ENCODE measurements at places on chromosomes 1 and 21.

DNA sequence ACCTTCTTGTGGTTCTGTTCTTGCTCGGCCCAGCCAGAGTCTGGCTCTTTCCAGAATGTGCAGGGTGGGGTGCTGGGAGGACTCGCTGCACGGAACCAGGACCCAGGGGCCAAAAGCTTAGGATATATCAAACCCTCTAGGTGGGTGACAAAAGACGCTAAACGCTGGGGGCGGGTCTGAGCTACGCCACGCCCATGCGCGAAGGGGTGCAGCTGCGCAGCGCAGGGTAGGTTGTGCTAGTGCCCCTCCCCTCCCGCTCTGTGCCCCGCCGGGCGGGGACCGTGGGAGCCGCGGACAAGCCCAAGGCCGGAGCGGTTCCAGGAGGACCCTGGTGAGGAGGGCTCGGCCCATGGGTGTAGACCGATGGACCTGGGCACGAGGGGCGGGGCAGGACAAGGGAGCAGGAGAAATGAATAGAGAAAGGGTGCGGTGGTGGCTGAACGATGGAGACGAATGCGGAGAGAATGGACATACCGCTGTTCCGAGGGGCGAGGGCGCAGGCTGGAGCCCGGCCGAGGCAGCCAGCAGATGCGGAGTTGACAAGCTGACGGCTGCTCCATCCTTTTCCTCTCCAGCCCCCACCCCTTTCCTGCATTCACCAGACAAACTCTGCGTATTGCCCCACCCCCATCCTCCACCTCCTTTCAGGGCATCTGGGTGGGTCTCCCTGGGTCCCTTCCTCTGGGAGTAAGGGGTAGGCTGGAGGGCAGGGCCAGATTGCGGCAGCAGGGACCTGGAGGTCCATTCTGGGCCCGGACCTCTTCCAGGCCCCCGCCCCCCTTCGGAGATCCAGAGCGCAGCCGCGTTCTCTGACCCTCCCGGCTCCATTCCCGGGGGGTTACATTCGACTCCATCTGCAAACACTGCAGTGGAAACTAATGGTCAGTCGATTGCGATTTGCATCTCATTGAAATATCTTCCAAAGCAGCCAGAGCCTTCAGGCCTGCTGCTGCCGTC lies at the start of gene RUSC1:
RUSC1 (plus strand) TSS at position 234 of the 957 bp plus-strand sequence. CDS start 880 bp downstream, outside the sequence.
- peak; percentile 83 for DNase-seq

DNA sequence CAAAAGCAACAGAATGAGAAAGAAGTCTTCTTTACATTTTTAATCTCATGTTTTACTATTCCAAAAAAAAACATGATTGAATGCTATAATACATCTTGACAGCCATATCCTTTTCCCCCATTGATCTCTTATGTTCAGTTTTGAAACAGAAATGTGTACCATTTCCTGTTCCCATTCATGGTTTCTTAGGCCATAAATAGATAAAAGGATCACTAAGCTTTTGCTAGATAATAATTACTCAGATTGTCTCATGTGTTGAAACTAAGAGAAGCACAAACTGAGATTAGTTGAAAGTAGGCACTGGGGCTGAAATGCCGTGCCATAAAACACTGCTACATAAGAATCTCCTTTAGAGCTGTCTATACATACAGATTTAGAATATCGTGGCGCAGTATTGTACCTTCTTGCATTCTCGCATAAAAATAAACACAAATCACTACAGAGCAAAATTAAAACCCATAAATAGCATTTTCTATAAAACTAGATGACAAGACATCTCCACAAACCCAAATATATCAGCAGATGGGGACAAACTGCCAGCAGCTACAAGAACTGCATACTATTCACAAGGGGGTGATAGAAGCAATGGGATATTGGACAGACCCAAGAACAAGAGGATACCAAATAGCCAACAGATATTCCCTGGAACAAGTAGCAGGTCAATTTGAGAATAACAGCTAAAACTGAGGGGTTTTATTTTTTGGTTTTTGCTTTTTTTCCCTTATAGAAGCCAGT lies 405.3 kb upstream of the PRMT6 start:
- DNase-seq, result no peak

DNA sequence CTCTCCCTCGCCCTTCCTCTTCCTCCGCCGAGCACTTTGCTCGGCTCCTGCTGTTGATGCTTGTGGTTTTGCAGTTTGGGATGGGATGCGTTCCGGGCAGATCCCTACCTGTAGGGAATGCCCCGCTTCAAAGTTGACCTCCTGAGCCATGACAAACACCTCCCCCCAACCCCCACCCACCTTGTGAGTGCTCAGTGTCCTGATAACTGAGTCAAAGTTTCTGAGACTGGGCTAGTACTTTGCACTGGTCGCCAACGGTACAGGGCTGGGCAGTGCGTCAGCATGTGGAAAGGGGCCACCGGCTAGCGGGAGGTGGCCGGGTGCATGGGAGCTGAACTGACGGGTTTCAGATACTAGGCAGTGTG lies 771 bp downstream of the RABGAP1L start:
- DNase-seq, result peak; percentile 81

- no peak for DNase-seq
Observed at GRCh38 chr1:73637264-73637663, 560.7 kb downstream of the LRRIQ3 start.

DNA sequence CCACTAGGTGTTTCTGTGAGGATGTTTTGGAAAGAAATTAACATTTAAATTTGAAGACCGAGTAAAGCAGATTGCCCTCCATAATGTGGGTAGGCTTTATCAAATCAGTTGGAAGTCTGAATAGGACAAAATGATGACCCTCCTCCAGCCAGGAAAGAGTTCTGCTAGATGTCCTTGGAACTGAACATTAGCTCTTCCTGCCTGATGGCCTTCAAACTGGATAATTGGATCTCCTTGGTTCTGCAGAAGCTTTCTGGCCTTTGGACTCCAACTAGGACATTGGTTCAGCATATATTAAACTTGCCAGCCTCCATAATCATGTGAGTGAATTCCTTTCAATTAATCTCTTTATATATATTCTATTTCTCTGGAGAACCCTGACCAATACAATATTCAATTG lies 4.4 kb upstream of the GLRX2 start:
- DNase-seq, result no peak

DNA sequence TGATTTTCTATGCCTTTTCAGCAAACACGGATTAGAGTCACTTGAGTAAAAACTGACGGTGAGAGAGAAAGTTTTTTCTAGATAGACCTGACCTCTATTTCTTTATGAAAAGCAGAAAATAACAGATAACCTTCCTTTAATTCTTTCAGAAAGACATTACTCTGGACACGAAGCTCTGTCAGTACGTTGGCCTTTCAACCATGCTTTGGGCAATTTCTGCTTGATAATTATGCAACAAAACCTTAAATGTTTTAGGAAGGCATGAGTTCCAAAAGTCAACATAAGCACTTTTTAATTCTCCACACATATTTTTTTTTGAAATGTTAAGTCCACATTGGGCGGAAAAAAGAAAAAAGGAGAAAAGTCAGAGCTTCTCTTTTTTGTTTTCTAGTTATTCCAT lies 137.8 kb downstream of the AKT3 start:
- DNase-seq, result no peak

DNA sequence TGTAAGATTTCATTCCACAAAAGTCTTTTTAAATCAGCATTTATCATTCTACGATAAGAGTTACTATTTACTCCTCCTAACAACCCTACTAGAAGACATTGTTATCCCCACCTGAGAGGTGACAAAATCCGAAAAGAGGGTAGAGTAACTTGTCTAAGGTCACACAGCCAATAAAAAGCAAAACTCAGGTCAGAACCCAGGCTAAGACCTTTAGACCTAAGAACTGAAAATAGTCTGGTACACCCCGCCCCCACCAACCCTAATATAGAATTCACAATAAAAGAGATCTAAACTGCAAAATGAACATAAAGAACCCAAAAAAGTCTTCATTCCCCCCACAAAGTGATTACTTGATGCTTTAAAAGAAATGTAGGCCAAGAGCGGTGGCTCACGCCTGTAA lies 18.6 kb downstream of the COA7 start:
- DNase-seq, result no peak

DNA sequence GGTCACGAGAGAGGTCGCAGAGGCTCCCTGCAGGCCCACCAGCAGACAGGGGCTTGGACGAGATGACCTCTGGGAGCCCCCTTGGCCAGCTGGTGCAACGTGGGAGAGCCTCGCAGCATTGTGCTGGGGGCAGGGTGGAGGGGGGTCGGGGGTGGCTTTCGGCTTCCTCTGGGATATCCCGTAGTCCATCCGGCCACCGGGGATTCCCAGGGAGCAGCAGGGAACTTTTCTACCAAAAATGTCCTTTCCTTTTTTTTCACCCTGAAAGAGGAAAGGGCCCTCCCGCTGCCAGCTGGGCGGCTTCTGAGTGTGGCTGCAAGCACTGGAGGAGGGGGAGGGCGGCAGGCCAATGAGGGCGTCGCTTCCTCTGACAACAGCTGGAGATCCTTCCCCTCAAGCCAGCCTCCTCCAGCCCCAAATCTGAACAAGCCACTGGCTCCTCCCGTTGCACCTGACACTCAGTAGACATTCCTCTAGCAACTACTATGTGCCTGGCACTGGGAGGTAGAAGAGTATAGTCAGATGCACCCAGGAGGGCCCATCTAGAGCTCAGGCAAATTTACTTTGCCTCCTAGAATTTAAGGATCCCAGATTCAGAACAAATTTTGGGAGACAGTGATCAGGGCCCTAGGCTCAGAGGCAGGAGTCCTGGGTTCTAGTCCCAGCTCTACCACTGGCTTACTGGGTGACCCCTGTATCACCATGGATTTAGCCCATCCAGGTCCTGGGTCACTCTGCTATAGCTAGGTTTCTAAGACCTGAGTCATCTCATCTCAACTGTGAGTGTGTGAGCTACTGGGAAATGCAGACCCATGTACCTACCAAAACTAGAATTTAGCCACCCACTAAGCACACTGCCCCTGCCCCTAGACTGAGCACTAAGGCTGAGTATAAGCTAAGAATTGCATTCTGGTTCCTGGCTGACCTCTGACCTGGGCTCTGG lies 2.7 kb downstream of the MOB3C start:
- peak; percentile 84 for DNase-seq

GRCh38 chr1:14543191-14543840 lies 55.2 kb upstream of the KAZN start:
- peak; percentile 78 for DNase-seq

All from GM23248 (cell line).